H1 (cell line): ENCODE measurements at places on chromosomes 1 and 21. TPM values are rescaled to one million over a fixed set of nuclear protein-coding genes. Genes with fewer than 3 reads are reported as not detected.

DNA sequence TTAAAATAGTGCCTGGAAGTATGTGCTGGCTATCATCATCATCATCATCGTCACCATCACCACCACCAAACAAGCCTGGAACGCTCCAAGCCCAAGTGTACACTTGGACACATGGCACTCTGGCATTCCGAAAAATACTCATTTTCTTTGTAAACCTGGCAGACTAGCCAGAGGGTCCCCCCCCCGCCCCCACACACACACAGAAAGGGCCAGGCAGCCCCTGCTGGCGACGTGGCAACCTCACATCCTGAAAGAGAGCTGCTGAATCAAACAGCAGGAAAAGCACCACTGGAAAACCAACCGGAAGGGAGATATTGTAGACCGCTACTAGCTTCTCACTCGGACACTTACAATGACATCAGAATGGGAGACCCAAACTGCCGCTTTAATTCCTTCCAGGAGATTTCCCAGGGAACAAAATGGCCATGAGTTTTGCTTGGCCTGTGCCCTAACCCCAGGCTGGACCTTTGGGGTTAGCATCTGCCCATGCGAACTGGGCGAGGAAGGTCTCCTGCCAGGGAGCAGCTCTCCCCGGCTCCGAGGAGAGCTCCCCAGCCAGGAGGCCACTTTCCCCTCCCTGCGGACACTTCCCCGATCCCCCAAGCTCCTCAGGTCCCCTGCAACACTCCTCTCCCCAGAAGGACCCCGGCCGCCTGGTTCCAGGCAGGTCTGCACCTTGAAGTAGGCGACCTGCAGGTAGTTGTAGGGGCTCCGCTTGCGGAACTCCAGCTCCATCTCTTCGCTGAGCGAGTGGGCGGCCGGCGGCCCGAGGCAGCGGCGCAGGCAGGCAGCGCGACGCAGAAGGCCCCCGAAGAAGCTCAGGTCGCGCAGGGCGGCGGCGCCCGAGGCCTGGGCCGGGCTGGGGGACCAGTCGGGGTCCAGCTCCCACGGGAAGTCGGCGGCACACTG lies 742 bp downstream of the P3H1 start:
- DNase-seq = no peak

DNA sequence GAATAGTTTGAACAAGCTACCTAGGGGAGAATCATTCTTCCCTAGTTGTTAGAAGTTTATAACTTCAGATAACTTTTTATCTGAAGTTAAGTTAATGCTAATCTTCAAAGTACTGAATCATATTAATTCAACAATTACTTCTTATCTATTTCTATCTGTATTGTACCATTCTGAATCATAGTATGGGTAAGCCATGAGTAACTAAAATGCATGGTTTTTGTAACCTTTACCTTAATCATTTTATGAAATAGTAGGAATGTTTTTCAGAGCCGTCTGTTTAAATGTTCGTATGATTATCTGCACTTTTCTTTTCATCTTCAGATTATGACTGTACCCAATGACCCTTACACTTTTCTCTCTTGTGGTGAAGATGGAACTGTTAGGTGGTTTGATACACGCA lies 50.3 kb upstream of the MPC2 start:
- no peak for DNase-seq

DNA sequence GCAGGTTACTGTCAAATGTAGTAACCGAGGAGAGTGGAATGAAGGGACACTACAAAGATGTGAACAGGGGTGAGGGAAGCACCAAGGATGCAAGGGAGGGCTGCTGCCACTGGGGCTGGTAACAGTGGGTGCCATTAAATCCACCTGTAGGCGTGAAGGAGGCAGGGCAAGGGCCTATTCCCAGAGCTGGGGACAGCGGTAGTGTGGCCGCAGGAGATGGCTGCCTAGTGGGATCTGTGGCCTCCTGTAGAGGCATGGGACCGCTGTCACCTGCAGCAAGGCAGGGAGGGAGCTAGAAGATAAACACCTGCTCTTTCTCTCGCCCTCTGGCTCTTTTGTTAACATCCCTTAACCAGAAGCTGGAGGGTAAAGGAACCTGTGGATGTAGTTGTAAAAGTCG lies 80.5 kb upstream of the CNIH3 start:
- no peak for DNase-seq

- DNase-seq = no peak
Measured at GRCh38 chr1:241823925-241824324, 24.1 kb upstream of the EXO1 start.

GRCh38 chr21:29450058-29450457 lies 151.3 kb downstream of the BACH1 start:
- no peak for DNase-seq

GRCh38 chr1:43786960-43787359 lies 79.6 kb downstream of the ST3GAL3 start:
- no peak for DNase-seq

The DISP3 gene
- polyA plus RNA-seq = 3.4 and 4.3 TPM in 2 replicates
